ENCODE measurements at places on chromosomes 6 and 20.

DNA sequence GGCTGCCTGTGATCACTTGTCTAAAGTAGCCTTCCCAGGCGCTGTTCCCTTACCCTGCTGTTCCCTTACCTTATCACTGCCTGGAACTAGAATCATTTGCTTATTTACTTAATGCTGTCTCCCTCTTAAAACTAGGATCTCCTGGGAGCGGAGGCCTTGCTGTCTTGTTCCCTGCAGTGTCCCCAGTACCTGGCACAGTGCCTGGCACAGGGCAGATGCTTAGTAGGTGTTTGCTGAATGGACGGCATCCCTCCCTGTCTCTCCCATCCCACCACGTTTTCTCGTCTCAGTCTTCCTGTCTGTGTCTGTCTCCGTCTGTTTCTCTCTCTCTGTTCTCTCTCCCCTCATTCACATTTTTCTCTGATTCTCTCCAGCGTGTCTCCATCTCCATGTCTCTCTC, 99.9 kb upstream of the MYL9 start:
- no peak for DNase-seq

DNA sequence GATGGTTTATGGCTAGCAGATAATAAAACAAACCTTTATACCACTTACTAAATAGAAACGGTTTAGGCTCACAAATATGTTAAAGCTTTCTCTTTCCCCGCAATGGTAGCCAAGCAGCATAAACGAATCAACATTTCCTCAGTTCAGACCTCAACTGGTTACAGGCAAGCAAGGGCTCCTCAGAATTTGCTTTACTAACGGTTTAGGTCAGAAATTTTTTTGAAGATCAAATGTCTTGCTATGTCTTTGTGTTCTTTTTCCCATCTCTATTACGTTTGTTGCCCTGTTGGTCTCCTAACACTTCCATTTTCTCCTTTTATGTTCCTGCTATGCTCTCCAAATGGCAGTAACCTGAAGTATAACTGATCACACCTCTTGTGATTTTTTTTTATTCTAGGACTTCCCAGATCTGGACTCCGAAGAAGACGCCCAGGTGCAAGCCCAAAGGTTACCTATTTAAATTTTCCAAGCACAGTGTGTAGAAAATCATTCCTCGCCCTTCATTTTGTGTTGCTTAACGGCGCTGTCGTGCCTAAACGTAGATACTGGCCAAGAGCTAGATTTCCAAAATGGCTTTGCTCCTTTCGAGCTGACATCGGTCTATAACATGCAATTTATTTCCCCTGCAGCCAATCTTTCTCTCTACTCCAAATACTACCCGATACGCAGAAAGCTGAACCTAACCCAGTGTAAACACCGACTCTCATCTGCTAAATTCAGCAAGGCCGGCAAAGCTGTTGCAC, 717 bp upstream of the ASF1A start:
- DNase-seq, result no peak

GRCh38 chr6:14035071-14035847, 82.3 kb upstream of the CD83 start:
- DNase-seq, result peak; percentile 87

DNA sequence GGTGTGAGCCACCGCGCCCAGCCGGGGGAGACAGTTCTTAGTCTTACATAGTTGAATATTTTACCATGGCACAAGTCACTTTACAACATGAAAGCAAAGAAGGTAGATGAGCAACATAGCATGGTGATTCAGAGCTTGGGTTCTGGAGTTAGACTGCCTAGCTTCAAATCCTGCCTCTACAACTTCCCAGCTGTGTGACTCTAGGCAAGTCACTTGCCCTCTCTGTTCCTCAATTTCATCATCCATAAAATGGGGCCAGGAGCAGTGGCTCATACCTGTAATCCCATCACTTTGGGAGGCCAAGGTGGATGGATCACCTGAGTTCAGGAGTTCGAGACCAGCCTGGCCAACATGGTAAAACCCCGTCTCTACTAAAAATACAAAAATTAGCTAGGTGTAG, 26.3 kb downstream of the HCK start:
- no peak for DNase-seq

DNA sequence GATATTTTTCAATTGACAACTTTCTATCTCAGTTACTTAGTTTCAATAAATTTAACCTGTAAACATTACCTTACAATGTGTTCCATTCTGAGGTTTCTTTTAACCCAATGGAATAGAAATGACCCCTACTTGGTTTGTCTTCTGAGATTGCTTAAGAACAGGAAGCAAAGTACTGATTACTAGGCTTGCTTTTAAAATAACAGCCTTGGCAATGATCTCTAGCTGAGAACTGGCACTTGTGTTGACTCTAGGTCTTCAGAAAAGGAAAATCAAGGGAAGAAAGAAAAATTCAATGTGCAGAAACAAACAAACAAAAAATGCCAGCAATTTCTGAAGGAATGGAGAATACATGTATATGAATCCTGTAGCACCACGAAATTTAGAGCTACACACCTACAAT, 66.1 kb downstream of the SYNE1 start:
- no peak for DNase-seq

DNA sequence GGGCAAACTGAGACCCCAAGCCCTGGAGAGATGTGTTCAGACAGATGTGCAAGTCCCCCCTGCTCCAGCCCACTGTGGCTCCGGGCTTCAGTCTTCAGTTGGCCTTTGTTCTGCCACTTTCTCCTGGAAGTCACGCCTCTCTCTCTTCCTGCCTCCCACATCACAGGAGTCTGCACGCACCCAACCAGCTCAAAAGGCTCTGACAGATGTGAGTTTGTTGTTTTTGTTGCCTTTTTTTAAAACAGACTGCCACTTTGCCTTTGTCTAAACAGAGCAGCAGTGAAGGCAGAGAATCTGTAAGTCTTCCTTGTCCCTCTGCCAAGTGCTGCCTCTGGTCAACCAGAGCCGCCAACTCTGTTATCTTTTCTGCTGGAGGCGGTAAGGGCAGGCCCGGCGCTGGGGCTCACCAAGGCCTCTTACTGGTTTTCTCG, 149.7 kb downstream of the TFAP2C start:
- no peak for DNase-seq

GRCh38 chr6:144131248-144131709, 19.0 kb upstream of the STX11 start:
- no peak for DNase-seq

DNA sequence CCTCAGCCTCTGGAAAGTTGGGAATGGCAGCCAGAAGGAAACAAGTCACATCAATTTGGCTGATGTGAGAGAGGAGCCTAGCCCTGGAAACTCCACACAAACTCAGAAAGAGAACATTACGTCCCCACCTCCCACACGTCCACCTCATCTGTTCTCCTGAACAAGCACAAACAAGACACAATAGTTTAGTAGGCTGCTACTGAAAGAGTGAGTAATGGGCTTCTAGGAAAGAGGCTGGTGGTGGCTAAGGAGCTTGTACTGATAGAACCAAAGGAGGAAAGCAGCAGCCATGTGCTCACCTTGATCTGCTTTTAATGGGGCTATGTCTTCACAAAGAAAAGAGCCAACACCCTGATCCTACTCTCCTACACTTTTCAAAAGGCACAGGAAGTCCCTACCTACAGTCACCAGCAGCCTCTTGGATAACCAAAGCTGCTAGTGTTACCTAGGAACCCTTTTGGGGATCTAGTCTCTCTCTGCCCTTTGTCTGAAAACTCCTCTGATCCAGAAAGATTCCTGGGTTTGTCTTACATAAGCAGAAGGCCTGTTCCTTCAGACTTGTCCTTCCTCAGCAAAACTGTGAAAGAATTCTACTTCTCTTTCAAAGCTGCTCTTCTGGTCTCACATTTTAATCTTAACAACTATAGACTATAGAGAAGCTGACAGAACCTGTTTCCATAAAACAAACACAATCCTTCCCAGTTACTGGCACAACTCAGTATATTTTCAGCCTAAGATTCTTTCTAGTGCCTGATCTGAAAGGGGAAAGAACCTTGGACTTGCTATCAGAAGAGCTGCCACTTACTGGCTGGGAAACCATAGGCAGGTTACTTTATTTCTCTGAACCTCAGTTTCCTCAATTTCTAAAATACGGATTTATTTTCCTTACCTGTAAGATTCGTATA, 3.1 kb downstream of the PLAGL2 start:
- DNase-seq, result no peak

DNA sequence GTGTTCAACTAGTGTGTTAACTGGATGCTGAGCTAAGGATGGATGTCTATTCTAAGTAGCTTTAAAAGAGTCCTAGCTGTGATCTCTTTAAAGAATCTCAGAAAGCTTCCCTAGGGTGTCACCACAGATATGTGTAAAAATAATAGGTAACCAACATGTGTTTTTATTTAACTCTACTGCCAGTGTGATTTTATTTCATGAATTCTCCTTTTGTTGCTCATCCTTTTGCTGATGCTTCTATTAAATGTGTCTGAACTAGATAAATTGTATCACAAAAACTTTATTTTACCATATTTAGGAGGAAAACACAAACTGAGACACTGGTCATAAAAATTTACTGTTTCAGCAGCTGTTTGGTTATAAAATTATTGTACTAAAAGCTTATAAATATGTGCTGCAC, 809.4 kb upstream of the CITED2 start:
- DNase-seq, result peak; percentile 51

DNA sequence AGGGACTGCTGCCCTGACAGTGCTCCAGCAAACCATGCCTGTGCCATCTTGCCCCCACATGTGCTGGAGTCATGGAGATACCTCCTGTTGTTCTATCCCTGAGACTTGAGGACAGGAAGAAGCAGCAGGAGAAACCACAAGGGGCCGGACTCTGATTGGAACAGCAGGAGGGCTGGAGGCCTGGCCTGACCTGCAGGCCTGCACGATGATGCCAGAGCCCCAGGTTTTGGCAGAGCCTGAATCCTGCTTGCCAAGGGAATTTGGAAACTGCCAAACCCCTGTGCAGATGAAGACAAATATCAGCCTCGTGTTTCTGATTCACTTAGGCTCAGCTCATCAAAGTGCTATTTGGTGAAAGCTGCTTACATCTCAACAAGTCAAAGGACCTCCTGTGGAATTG, 177.6 kb downstream of the MAFB start:
- no peak for DNase-seq

GRCh38 chr6:15907914-15908518, 220.9 kb upstream of the MYLIP start:
- no peak for DNase-seq

DNA sequence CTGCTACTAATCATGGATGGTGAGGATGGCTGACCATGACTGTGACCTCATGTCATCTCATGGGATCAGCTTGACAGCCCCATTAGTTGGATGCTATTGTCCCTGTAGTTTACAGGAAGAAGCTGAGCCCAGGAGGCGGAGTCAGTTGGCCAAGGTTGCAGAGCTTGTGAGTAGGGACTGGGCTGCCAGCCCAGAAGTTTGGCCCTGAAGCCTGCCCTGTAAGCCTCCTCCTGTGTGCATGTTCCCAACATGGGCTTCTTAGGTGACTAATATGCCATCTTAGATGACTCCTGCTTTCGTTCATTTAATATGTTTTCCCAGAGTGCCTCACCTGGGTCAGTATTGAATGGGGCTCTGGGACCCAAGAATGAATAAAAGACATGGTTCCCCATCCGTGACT, 6.9 kb downstream of the EDN3 start:
- DNase-seq, result no peak

DNA sequence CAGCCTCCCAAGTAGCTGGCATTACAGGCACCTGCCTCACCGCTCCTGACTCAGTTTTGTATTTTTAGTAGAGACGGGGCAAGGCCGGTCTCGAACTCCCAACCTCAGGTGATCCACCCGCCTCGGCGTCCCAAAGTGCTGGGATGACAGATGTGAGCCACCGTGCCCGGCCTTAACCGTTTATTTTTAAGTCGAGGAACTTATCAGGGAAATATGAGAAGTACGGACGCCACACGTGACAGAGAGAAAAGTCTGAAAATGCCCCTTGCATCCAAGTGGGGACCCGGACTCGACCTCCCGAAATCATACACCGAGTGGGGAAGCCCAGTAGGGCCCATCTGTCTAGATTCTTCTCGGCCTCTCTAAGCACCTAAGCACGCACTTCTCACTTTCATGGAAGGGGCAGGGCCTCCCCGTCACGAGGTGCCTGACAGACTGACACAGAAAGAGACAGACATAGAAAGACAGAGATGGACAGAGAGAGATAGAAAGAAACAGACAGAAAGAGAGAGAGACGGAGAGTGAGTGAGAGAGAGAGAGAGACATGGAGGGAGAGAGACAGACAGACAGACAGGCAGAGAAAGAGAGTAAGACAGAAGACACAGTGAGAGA, 756.5 kb upstream of the DEFB115 start:
- DNase-seq, result no peak

- DNase-seq, result no peak
Observed at GRCh38 chr6:151757506-151757955, 50.0 kb upstream of the ESR1 start.

DNA sequence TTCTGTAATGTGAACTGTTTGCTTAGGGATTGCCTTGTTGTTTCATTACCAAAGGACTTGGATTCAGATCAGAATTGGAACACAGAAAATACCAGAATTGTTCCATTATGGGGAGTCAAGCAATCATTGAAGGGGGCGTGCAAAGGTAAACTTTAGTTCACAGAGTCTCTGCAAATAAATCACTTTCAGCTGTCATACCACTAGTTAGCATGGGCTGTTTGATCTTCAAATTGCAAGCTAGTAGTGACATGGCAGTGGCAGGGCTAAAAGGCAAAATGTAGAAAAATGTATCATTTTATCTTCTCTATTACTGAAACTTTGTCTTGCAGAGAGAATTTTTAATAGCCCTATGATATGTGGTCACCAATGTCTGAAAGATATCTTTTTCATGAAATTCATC, 483.2 kb upstream of the NRSN1 start:
- DNase-seq, result no peak

- peak; percentile 4 for DNase-seq
Observed at GRCh38 chr6:154683756-154684523, 49.3 kb upstream of the SCAF8 start.

DNA sequence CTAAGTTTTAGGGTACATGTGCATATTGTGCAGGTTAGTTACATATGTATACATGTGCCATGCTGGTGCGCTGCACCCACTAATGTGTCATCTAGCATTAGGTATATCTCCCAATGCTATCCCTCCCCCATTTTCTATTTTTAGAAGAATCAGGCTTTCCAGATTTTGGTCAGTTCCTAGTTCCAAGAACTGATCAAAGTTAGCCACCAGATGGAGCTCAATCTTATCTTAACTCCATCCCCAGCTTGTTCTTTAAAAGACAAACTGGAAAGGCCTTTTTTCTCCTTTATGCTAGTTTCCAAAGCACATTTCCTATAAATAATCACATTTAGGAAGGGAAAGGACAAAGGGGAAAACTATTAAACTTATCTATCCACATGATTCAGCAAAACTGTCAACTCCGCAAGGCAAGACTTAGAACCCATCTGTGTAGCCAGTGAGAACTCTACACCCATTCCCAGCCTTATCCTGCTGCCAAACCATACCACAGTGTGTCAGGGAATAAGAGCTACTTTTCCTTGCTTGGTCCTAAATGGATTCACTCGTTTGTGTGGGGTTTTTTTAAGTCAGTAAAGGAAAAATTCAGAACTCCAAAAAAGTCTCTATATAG, 22.8 kb upstream of the KHDC1 start:
- DNase-seq, result peak; percentile 9

- DNase-seq, result no peak
Observed at GRCh38 chr6:137625808-137626207, 131.6 kb upstream of the OLIG3 start.

- DNase-seq, result no peak
Observed at GRCh38 chr6:87832025-87832825, 130.2 kb upstream of the AKIRIN2 start.

- no peak for DNase-seq
Observed at GRCh38 chr6:113735491-113735890, 121.7 kb upstream of the MARCKS start.

Data from AG04449 (cell line).